ENCODE measurements at places on chromosomes 16 and 17. TPM values are rescaled to one million over a fixed set of nuclear protein-coding genes. Genes with fewer than 3 reads are reported as not detected.

GRCh38 chr17:75922963-75923874 lies 17.6 kb downstream of the FBF1 start:
- no peak overlapping the region for H3K4me3 ChIP-seq
- H3K36me3 ChIP-seq = peaks cover 3% of the 10 kb centered on the region
- no peak for DNase-seq
- H3K4me1 ChIP-seq = no peaks in the 10 kb centered on the region

- H3K4me3 ChIP-seq = no peak overlapping the region
- H3K27ac ChIP-seq = no peak overlapping the region
- no peaks in the 10 kb centered on the region for H3K27me3 ChIP-seq
These were observed 9.7 kb upstream of the DBNDD1 start for GRCh38 chr16:90028985-90029384.

DNA sequence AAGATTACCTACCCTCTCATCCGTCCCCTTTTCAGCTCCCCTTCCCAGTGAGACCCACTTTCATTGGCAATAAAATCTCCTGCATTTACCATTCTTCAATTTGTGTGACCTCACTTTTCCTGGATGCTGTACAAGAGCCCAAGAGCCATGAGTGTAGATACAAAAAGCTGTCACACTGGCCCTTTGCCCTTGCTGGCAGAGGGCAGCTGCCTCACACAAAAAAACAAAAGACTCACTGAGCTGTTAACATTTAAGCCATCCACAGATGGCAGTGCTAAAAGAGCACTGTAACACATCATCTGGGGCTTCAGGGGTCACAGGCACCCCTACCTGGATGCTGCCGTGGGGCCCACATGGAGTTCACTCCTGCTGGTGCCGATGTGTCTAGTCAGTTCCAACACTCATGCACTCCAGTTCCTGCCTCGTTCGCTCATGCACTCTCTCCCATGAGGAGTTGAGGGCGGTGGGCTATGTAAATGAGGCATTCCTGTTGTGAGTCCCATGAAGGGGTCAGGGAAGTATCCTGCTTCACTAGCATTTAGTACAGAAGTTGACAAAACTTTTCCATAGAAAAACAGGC lies 123.1 kb downstream of the CA10 start:
- no peaks in the 10 kb centered on the region for H3K36me3 ChIP-seq
- H3K27me3 ChIP-seq = no peaks in the 10 kb centered on the region
- H3K4me1 ChIP-seq = no peaks in the 10 kb centered on the region
- no peak overlapping the region for H3K4me3 ChIP-seq
- DNase-seq = no peak

GRCh38 chr16:85617948-85618347 lies 4.8 kb downstream of the GSE1 start:
- no peaks in the 10 kb centered on the region for H3K36me3 ChIP-seq
- no peak for DNase-seq
- no peak overlapping the region for H3K27ac ChIP-seq
- peaks cover 7% of the 10 kb centered on the region for H3K4me1 ChIP-seq
- no peak overlapping the region for H3K4me3 ChIP-seq
- no peaks in the 10 kb centered on the region for H3K27me3 ChIP-seq

The TNFRSF13B gene
- total RNA-seq = not detected

Data from fibroblast of lung (primary cell).